HFFc6 (cell line): ENCODE measurements at places on chromosomes 12 and 14.

- DNase-seq: no peak
Measured at GRCh38 chr14:30681752-30682355, 59.7 kb downstream of the SCFD1 start.

DNA sequence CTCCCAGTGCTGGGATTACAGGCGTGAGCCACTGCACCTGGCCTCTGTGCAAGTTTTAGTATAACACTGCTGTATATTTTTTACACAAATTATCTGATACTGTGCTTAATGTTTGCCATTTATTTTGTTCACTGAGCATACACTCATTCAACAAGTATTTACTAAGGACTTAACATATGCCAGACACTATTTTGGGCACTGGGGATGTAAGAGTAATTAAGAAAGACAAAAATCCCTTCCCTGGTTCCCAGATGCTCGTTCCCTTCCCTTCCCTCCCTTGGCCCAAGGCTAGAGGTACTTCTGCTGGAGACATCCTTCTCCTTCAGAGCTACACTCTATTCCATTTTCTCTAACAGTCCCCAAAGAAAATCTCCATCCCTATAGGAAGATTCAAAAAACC lies 12.5 kb downstream of the CIT start:
- DNase-seq: no peak

DNA sequence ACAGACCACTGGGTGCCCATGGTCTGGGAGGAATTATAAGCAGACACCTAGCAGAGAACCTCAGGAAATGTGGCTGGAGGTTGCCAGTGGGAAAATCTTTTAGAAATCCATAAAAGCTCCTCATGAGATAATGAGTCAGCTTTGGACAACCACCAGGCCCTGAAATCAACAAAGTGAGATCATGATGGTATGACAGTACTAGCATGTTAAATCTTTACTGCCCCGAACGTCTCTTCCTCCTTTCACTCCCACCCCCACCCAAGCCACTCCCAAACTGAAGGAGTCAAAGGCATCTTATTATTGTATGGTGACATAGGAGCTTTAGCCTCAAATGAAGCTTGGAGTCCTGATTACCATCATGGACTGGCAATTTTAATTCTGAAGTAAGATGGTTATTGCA lies 240.0 kb downstream of the DIO2 start:
- peak; percentile 1 for DNase-seq

- DNase-seq: no peak
Measured at GRCh38 chr12:100718187-100718586, 76.4 kb upstream of the ANO4 start.

GRCh38 chr12:47878293-47878917 lies 26.4 kb downstream of the VDR start:
- DNase-seq: no peak

DNA sequence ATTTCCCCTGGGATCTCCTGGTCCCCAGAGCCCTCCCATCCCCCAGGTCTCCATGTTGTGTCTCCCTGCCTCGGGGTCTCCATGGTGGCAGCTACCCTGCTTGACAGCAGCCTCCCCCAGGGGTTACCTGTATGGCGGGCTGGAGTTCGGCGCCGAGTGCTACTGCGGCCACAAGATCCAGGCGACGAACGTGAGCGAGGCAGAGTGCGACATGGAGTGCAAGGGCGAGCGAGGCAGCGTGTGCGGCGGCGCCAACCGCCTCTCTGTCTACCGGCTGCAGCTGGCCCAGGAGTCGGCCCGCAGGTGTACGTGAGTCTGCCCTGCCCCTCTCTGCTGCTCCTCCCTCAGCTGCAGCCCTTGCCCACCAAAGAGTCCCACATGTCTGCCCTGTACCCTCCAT lies 80.9 kb downstream of the WSCD2 start:
- no peak for DNase-seq

DNA sequence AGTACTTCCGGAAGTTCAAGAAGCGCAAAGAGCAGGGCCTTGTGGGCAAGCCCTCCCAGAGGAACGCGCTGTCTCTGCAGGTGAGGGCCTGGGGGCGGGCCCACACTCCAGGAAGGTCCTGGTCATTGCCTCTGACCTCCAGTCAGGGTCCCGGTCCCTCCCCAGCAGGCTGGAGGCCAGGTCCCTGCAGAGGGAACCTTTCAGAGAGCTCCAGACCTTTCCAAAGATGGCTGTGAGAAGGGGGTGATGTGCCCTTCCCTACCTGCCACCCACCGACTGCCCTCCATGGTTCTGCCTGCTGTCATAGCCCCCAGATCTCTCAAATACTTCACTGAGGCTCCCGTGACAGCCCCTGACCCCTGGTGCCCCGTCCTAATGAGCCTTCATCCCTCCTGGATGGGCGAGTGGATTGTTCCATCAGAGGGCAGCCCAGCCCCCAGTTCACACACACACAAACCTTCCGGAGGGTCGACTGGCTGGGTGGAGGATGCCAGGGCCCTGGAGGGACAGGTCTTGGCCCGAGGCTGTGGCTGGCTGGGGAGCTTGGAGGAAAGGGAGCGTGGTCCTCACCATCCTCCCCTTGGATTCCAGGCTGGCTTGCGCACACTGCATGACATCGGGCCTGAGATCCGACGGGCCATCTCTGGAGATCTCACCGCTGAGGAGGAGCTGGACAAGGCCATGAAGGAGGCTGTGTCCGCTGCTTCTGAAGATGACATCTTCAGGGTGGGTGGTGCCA lies 117.5 kb upstream of the FKBP4 start:
- DNase-seq: no peak

DNA sequence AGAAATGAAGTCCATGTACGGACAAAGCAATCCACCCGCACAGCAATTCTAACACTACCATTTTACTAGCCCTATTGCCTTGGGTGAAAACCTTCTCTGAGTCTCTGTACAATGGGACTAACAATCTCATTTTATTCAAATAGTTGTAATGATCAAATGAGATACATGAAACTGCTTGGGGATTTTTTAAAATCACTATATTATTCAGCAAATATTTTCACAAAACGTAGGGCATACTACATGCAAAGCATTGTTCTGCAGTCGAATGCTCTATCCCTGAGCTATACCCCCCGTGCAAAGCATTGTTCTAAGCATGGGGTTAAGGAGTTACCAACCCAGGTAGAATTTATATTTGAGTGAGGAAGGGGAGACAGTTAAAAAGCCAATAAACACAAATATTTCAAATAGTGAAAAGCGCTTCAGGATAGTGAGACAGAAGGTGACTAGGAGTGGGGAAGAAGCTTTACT lies 554 bp upstream of the ATF7 start:
- DNase-seq: no peak

GRCh38 chr12:66137937-66138336 lies 7.4 kb upstream of the LLPH start:
- no peak for DNase-seq

DNA sequence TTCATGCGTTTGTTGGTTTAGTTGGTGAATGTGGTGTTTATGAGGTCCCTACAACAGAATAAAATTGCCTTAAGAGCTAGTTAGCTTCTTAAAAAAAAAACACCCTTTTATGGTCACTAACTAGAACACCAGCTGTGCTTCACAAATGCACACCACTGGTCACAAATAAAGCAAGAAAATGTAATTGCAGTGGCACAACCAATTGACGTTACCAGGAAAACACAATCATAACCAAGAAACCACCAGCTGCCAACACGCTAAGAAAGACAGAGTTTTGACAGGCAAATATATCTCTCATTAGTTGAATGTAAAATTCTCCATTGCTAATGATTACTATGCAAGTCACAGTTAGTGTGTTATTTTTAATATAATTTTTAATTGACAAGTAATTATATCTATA lies 389.9 kb downstream of the ADAMTS20 start:
- no peak for DNase-seq
